AG09319 (cell line): ENCODE measurements at places on chromosomes 16 and 17.

DNA sequence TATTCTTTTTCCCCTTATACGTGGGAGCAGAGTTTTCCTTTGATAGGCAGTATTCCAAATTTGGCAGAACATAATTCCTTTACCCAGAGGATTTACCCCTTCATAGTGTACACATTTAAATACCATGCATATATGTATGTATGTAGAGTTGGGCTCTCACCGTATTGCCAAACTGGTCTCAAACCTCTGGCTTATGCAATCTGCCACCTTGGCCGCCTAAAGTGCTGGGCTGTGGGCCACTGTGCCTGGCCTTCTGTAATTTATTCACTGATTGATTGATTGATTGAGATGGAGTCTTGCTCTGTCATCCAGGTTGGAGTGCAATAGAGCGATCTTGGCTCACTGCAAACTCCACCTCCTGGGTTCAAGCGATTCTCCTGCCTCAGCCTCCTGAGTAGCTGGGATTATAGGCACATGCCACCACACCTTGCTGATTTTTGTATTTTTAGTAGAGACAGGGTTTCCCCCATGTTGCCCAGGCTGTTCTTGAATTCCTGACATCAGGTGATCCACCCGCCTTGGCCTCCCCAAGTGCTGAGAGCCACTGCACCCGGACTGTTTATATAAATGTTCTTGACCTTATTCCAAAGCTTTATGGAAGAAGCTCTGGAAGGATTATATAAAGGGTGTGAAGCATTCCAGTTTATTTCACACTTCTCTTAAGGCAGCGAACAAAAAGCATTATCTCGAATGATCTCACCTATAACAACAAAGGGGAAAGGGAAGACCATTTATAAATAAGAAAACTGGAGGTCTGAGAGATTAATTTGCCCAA lies 14.9 kb downstream of the GLG1 start:
- DNase-seq = no peak

- DNase-seq = no peak
Measured at GRCh38 chr17:73313526-73314127, 1.8 kb upstream of the CDC42EP4 start.

GRCh38 chr16:67538666-67539101 lies 10.1 kb downstream of the RIPOR1 start:
- DNase-seq = no peak

DNA sequence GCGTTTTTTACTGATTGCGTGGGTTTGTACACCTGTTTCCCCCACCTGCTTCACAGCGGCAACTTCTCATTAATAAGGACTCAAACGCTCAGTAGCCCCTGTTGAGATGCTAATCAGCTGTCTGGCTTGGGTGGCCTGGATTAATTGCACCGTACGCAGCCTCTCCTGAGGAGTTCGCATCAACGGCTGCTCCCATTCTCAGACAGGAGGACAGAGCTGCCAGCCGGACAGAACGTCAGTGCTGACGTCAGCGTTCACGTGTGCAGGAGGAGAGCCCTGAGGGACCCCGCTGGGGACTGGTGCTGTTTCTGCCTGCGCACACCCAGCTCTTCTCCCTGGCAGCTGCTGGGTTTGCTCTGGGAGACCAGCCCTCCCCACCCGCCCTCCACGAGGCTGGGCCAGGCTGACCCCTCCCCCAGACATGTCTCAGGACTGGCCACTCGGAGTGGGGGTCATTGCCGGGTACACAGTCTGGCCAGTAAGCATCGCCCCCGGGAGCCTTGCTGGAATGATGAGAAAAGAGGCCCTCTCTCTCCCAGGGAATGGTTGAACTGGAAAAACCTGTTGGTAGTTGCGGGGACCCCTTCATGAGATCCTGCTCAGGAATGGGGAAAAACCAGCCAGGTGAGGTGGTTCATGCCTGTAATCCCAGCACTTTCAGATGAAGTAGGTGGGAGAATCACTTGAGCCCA lies 5.7 kb upstream of the BANP start:
- no peak for DNase-seq

DNA sequence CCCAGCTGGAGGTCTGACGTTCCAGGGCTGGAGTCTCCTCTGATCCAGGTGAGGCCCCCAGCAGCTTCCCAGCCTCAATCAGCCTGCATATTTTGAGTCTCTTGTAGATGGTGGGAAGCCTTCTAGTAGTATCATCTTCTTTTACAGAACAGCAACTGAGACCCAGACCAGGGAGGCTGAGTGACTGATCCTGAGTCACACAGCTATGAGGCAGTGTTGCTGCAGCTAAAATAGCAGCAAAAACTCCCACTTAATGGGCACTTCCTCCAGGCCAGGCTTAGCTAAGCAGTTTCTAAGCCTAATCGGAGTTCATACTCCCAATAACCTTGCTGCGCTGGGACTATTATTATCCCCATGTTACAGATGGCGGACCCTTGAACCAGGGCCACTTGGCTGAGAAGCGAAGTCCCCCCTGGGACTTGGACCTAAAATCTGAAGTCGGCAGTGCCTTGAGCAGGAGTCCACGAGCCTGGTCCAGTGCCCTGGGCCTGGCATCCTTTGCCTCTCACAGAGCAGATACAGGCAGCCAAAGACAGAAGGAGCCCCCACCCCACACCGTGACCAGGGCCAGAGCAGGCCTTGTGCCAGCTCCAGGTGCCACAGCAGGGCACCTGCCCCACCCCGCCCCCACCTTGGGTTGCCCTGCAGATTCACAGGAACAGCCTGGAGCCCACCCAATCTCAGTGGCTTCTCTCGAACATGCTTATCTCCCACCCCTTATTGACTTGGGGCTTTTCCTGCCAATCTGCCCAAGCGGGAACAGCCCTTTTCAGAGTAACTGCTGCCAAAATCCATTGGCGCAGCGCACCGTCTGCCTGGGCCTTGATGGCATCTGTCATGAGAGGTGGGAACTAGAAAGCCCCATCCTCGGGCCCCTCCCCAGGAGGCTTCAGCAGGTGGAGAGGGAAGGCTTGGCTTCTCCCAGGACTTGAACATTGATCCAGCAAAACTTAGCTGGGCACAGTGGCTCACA lies 65.1 kb downstream of the SOCS1 start:
- DNase-seq = no peak

GRCh38 chr17:67358612-67359011 lies 7.8 kb downstream of the PSMD12 start:
- DNase-seq = no peak

DNA sequence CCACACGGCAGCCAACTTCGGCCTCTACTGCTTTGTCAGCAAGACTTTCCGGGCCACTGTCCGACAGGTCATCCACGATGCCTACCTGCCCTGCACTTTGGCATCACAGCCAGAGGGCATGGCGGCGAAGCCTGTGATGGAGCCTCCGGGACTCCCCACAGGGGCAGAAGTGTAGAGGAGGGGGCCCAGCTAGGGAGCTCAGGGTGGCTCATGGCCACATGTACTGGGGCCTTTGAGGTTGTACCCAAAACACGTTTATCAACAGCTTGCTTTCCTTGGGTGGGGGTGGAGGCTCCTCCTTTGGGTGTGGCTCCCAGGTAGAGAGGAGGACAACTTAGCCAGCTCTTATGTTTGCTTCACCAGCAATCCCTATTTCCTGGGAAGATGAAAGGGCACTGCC lies 5.1 kb downstream of the GPR142 start:
- DNase-seq = no peak

GRCh38 chr17:17919169-17920107 lies 52.8 kb downstream of the TOM1L2 start:
- peak; percentile 52 for DNase-seq

DNA sequence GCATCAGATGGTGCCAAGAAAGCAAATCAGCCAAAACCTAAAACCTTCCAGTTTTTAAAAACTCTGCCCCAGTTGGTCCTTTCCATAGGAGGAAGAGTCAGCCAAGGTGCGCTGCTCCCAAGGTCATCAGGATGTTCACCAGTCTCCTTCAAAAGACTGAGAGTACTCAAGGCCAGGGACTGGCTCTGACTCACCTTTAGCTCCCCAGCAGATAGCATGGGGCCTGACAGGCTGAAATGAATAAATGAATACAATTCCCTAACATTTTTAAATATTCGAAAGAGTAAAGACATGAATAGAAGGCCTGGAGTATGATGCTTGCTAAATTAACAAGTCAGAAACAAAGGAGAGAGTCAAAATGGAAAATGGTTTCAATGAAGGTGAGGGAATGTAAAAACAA lies 19.2 kb downstream of the EFTUD2 start:
- no peak for DNase-seq

DNA sequence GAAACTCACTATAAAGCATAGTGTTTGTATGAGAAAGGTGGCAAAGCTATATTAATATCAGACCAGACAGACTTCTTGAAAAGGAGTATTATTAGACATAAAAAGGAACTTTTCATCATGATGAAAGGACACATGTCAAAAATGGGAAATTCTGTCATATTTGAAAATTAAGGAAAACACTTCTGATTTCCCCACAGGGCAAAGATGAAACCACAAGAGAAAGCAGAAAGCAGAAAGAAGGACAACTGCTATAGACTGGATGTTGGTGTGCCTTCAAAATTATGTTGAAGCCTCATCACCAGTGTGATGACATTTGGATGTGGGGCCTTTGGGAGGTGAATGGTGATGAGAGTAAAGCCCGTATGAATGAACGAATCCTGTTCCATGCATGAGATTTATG lies 193.0 kb downstream of the STX8 start:
- DNase-seq = no peak

DNA sequence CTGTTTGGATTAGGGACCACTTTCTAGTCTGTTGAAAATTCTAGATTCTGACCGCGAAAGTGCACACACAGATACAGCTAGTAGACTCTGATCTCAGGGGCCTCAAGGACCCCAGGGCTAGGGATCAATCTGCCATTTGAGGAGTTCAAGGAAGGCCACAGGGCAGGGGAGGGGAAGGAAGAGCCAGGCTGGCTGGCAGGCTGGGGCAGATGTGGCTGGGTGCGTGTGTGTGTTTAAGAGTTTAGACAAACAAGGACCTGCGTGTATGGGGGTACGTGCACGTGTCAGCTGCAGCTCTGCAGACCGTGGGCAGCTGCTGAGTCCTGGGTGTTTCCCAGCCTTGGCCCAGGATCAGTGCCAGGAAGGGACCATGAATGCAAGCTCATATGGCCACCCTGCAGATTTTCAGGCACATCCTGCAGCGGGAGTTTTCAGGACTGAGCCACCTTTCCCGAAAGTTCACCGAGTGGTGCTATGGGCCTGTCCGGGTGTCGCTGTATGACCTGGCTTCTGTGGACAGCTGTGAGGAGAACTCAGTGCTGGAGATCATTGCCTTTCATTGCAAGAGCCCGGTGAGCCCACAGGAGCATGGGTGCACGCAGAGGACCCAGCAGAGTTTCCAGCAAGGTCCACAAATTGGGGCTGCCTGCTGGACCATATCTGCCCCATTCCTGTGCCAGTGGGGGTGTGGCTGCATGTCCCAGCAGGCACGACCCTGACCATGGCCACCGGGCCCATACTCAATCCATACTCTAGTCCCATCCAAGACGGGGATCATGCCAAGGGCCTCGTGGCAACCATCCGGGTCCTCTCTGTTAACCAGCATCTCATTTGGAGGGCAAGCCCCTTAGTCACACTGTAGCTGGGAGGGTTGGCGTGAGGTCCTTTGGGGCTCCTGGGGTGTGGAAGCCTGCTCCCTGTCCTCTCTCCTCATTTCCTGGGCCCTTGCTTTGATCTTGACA lies 10.6 kb downstream of the TRPV2 start:
- no peak for DNase-seq

DNA sequence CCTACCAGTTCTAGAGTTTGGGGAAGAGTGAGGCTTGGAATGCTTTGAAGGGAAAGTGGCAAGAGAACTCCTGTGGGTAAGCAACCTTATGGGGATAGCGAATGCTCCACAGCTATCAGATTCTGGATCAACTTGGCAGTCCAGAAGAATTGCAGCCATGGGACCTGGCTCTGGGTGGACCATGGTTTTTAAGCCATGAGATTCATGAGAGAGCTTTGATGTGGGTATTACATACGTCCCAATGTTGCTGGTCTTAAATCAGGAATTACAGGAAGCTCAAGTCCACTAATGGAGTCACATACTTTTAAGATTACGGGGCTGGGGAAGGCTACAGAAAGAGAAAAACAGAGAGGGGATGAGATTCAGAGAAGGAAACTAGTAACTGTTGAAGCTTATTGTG lies 142.5 kb upstream of the ELAC2 start:
- no peak for DNase-seq

GRCh38 chr17:63804328-63804727 lies 22.9 kb upstream of the PSMC5 start:
- DNase-seq = no peak

- no peak for DNase-seq
Measured at GRCh38 chr16:75239542-75240122, 11.8 kb downstream of the BCAR1 start.

DNA sequence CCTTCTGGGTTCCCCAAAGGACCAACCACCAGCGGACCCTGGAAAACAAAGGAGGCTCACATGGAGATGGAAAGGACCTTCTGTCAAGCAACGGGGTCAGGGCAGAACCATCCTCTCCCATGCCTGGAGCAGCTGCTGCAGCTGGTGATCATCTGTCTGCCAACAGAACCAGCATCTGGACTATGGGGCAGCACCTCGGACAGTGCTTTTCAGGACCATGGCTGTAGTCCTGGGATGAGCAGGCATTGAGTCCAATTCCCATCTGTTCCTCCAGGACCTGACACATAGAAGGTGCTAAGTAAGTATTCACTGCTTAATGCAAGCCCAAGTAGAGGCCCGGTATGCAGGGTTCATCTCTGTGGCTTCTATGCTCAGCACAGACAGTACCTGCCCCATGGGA lies 304.7 kb downstream of the XYLT1 start:
- DNase-seq = no peak

DNA sequence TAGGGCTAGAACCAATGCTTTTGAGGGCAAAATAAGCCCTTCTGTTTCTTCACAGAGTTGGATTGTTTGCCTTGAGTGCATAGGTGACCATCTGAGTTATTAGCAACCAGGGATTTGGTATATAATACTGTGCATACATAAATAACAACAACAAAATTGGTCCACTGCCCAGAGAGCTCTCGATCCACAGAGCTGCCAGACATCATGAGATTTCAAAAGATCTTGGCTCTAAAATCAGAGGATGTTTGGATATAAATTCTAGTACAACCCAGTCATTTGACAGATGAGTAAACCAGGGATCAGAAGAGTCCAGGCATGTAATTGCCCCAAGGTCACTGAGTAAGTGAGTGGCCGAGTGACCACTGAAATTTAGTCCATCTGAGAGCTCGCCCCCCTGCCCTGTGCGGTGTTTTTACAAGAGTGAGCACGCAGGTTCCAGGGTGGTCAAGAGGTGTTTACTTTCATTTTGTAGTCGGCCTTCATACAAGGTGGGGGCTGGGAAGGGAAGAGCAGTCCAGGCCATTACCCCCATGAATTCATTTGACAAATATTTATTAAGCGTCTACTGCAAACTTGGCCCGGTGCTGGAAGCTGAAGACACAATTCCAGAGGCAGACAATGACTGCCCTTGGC lies 1.8 kb upstream of the MT2A start:
- no peak for DNase-seq
